ENCODE measurements at places on chromosomes 5 and 9. TPM values are rescaled to one million over a fixed set of nuclear protein-coding genes. Genes with fewer than 3 reads are reported as not detected.

GRCh38 chr5:57193757-57194413 is 20.0 kb downstream of the GPBP1 start:
- DNase-seq = no peak

- no peak for DNase-seq
Observed at GRCh38 chr9:134358026-134358661, 31.9 kb downstream of the RXRA start.

- DNase-seq = no peak
Observed at GRCh38 chr5:74954919-74955318, 88.7 kb upstream of the FAM169A start.

- DNase-seq = no peak
Observed at GRCh38 chr9:38154501-38155421, 85.7 kb upstream of the SHB start.

- DNase-seq = no peak
Observed at GRCh38 chr5:176151281-176151680, 86.9 kb upstream of the SIMC1 start.

Gene NMUR2
- total RNA-seq = not detected

GRCh38 chr5:15334551-15335266 is 165.3 kb upstream of the FBXL7 start:
- DNase-seq = no peak

DNA sequence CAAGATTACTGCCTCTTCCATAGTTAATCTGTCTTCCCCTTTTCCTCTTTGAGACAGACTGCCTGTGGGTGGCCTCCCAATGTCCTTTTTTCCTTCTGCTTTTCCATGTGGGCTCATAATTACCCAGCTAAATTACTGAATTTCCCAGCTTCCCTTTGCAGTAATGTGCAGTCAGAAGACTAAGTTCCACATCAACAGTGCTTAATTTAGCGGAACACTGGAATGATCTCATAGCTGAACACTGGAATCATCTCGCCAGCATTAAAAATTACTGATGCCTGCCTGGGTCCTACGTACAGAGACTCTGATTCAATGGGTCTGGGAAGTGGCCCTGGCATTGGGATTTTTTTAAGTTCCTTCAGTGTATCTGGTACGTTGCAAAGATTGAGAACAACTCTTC is 84.3 kb downstream of the DNAH5 start:
- DNase-seq = no peak

DNA sequence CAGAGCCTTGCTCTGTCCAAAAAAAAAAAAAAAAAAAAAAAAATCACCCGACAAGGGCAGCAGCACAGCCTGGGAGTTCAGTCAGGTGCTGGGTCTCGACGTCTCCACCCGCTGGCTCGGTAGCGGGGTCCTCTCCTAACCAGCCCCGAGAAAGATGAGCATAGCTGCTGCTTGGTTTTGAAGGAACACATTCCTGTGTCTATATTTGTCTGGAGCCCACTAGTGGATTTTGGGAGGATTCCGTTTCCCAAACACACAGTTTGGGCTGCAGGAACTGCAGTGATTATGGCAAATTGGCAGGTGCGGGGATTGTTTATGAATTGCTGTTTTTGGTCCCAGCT is 1.2 kb downstream of the OTULINL start:
- DNase-seq = no peak

- no peak for DNase-seq
Observed at GRCh38 chr5:169641253-169641652, 4.2 kb downstream of the DOCK2 start.

GRCh38 chr5:103232393-103232999 is 26.1 kb upstream of the MACIR start:
- no peak for DNase-seq

GRCh38 chr5:154753792-154754191 is 1.4 kb upstream of the LARP1 start:
- no peak for DNase-seq

Gene IFNB1
- not detected for total RNA-seq

GRCh38 chr5:97553604-97554452 is 370.8 kb upstream of the RIOK2 start:
- DNase-seq = no peak

DNA sequence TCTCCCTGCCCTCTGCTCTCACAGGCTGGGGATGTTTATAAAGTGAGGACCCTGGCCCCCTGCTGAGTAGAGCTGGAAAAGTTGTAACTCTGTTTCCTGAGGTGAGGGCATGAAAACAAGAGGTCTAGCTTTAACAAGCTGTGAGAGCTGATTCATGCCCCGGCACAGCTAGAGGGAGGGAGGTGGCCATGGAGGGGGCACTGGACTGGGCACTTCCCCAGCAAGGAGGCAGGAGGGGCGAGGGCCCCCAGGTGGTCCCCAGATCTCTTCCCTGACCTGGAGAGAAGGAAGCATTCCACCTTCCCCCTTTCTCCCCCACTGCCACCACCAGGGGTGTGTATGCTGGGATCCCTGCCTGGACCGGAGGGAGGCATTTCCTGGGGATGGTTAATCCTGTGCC is at the start of gene MSMP:
Gene MSMP, minus strand, starts transcription at position 13 of the 400 bp plus-strand sequence. CDS start 147 bp downstream, outside the sequence.
- DNase-seq = no peak

DNA sequence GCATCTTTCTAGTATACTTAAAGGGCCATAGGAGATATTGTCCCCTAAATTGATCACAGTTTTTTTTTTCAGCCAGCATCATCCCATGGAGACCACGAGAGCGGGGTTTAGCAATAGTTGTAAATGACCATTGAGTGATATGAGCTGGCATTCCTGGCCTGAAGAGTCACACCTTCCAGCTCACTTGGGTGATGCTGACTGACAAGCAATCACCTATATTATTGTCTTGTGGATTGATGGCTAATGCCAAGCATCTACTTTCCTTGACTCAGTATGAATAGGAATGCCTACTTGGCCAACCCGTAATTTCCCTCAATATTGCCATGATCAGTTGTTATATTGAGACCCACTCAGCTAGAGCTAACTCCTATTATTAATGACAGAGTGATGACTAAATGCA is 70.5 kb downstream of the ADAMTSL1 start:
- no peak for DNase-seq

Gene HAVCR2
- total RNA-seq = 0.55 TPM

- DNase-seq = no peak
Observed at GRCh38 chr5:30908356-30908755, 285.1 kb upstream of the CDH6 start.

- DNase-seq = no peak
Observed at GRCh38 chr9:114432323-114433067, 44.7 kb upstream of the AKNA start.

Gene SLC36A3
- not detected for total RNA-seq

Gene SPATA31E1
- 0.21 TPM for total RNA-seq

Gene GPR150
- total RNA-seq = not detected

DNA sequence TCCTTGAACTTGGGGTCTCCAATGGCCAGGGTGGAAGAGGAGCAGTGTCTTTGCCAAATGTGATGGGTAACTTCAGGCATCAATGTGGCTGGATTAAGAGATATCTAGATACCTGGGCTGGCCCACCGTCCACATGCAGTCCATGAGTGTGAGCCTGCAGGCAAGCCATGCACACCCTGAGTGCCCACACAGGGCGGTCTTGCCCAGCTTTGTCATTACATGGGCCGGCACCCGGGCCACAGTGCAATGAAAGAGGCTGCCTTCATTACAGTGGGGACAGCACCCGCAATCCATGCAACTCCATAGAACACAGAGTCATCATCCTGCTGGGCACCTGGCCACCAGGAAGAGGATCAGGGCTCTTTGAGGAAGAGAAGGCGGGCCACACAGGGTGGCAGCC is 263.8 kb upstream of the IRX1 start:
- no peak for DNase-seq

DNA sequence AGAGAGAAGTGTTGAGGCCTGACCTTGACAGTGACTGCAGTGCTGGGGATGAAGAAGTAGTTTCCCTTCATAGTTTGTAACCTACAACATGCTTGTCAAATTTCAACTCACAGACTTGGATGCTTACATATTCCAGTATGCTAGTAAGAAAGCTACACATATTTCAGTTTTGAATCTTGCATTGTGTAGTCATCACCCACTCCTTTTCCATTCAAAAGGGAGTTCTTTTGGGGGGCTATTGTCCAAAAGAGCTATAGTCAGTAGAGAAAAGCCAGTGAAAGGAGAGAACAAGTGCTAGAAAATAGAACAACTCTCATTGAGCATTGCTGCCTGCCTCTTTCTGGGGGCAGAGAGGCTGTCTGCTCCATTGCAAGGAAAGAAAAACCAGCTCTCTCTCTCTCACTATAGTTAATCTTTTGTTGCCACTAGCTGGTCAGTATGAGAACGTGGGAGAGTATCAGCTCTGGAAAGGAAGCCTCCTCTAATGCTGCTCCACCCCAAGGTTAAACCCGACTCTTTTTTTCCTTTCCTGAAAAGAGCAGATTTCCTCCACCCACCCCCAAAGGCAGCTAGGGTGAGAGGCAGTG is 7.3 kb downstream of the ASTN2 start:
- DNase-seq = no peak

Gene AGXT2
- not detected for total RNA-seq

DNA sequence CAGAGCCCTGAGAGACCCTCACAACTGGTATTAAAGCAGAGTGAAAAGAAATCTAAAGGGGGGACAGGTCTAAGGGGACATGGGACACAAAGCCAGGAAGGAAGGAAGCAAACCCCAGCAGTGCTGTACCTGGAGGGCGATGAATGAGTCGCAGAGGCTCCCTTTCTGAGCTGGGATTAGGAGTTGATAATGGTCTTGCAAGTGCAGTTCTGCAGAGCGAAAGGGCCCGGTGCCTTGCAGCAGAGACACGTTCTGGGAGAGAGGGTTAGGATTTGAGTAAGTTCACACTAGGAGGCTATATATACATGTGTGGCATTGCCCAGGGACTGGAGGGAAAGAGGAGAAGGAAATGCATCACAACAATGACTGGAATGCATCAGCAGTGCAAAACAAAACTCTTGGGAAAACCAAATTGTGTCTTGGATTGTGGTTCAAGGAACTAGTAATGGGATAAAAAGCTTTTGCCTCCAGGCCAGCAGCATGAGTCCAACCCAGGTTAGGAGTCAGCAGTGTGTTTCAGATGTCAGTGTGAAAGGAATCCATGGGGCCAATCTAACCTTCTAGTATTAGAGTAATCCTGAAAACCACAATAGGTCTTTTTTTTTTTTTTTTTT is 38.8 kb upstream of the LIFR start:
- DNase-seq = no peak

Gene DNAH5
- 0.12 TPM for total RNA-seq

DNA sequence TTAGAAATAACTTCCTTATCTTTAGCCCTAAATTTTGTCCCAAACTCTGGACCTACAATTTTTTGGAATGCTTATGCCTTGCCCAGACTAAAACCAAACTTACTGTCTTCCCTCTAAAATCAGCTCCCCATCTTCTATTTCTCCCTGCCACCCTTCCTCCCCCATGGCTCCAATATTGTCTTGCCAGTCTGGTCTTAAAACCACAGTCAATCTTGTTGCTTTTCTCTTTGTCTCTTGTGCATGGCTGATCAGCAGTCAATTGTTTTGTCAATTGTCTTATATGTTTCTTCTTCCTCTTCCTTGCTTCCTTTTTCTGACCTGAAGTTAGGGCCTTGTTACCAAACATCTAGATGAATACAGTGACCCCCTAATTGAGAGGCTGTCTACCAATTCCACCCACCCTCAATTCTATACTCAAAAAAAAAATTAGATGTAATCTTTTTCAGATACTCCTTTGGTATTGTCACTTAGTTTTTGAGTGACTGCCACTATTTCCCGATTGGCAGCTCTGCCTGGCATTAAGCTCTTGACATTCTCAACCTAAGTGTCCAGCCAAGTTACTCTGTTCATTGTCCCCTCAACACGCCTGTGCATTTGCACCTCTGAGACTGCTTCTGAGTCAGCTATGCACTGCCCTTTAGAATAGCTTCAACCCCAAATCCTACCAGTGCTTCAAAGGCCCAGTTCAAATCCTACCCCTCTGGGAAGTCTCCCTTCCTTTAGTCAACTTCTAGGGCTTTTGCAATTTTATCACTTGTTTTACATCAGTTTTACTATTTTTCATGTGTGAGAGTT is 2.5 kb downstream of the PDCD1LG2 start:
- no peak for DNase-seq

DNA sequence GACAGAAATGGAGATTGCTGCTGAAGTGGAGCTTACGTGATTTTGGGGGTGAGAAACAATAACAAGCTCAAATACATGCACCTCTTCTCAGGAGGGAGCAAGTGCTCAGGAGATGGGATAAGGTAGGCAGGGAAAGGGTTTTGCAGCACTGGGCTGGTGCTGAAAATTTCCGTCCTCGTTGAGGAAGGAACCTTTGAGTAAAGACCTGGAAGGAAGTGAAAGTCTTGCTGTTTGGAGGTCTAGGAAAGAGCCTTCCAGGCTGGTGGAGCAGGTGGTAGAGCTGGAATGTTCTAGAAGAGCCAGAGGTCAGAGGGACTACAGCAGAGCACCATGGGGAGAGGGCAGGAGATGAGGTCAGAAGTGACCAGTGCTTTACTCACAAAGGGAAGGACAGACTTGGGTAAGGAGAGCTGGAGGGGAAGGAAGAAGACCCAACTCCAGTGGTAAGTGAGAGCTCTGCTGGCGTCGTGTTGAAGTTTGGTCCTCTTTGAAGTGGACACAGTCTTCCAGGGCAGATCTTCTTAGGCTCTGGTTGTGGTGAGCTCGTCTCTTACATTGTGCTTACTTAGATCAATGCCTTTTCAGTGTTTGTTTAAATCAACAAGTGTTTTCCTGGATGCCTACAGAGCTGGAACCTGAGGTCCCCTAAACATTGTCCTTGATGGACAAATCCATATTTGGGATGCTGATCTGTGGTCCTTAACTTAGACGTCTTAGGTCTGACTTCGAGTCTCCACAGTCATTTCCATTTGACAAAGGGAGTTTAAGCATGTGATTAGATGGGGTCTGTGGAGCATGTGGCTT is 21.0 kb downstream of the ANKRD33B start:
- DNase-seq = no peak

Gene CLIC3
- total RNA-seq = not detected

Data from neural crest cell (in vitro differentiated cells).